Fibroblast of gingiva (primary cell): ENCODE measurements at places on chromosomes 2 and 18.

DNA sequence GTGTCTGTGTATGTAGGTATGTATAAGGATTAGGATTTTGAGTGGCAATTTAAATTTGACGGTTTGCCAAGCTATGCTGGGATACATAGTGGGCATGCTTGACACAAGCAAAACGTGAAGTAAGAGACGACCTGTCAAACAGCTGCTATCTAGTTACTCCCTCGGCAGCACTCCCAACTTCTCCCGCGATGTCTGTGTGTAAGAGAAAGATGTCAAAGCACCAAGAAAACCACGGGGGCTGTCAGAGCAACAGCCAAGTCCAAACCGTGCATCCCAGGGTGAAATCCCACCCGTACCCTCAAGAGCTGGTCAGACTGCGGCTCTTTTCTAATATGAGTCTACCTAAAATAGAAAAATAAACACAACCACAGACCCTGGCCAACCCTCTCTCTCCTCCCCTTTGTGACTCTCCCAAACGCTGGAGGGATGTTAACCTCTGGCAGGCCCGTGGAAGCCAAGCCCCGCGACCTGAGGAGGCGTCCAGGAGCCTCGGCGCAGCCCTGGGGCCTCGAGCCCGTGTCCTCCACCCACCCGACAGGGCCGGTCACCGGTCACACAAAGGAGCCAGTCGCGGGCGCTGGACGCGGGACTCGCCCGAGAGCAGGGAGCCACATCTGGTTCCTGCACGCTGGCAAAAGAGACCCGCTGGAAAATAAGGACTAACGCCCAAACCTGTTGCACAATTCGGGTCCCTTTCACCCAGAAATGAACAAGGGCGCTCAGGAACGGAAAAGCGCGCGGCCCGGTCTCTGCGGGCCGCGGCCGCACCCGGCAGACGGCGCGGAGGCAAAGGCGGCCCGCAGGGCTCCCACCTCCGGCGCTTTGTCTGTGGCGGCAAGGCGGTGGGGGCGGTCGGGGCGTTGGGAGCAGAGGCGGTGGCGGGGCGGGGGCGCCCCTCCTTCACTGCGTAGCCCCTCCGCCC is 925 bp downstream of the SESTD1 start:
- DNase-seq, result peak; percentile 64

- peak; percentile 97 for DNase-seq
These were observed 12.8 kb downstream of the TFPI start for GRCh38 chr2:187541086-187542085.

- DNase-seq, result no peak
These were observed at the start of gene LRRTM4 for GRCh38 chr2:77521931-77522470. LRRTM4 (minus strand) TSS chr2:77522376.

DNA sequence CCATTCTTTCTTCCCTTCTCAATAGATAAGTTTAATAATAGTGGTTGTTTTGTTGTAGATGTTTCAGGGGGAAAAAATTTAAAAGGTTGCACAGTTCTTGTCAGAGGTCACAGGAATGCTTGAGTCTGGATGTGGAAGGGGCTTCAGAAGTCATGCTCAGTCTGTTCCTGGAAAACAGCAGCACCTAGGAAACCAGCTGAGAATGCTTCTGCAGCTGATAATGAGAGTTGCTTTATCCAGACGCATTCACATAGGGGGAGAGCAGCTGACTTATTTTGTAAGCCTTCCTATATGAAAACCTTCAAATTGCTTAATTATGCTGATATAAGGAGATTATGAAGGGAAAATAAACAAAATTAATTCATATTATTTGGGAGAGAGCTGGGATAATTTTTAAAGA is 235.5 kb downstream of the GULP1 start:
- no peak for DNase-seq

DNA sequence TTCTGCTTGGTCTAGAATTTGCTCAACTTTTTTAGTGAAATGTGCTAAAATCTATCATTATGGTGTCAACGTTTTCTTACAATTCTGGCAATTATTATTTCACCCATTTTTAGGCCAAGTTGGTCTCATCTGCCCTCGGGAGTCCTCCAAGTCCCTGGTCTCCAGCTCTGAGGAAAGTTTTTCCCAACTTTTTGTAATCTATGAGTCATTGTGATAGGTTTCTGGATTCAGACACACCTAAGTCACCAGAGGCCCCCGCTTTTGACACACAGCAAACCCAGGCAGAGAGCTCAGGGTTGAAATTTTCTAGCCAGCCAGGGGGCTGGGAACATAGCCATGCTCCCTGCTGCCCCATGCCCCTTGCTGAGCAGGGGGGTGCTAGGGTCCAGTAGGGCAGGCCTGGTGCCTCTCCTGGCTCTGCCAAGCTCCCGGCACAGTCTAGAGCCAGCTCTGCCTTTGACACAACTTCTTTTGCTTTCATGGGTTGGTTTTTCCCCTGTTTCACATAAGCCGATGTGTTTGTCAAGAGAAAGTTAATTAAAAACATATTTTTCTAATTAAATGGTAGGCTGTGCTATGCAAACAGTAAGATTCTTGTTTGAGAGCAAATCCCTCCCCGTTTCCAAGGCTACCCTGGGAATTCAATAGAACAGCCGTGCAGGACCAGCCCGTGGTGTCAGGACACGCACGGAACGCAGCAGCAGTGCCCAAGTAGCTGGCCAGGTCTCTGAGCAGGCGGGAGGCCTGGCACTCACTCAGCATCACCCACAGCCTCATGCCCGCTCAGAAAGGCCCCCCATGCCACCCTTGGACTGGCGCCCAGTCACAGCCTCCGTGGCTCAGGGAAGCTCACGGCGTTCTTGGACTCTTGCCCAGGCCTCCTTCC is 25.5 kb upstream of the SNED1 start:
- DNase-seq, result peak; percentile 98

DNA sequence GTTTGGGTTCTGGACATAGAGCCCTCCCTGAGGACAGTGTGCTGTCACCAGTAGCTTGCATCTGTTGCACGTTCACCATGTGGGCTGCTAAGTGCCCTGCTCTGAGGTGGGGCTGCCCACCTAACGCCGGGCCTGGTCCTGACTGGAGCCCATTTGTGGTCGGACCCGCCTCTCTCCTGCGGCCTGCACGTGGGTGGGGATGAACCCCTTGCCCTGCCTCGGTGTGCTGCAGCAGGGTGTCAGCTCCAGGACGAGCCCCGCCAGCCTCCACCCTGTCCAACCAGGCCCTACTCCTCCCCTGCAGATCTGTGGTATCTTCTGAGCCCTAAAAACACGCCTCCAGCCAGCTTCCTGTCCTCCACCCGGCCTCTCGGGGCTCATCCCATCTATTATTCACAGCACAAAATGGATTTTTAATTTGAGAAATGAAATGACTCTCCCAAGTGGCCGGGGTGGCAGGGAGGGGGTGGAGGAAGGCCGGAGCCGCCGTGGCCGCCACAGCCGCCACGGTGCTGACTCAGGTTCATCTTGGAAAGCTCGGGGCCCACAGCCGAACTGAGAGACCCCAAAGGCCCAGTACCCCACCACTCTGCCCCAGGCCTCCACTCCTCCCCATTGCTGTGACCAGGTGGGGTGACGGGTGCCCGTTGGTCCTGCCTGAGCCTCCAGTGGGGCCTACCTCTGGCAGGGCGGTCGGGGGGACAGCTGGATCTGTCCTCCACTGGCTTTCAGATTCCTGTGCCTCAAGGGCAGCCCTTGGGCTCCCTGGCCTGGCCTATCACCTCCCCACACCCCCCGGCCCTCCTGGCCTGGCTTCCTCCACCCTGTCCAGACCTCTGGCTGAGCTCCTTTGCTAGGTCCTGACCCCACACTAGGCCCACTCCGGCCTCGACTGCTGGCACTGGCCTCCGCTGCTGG is 2.8 kb upstream of the ECEL1 start:
- no peak for DNase-seq

- DNase-seq, result no peak
These were observed 133.3 kb upstream of the UNC80 start for GRCh38 chr2:209638346-209638745.
